ENCODE measurements at places on chromosomes 16 and 17.

DNA sequence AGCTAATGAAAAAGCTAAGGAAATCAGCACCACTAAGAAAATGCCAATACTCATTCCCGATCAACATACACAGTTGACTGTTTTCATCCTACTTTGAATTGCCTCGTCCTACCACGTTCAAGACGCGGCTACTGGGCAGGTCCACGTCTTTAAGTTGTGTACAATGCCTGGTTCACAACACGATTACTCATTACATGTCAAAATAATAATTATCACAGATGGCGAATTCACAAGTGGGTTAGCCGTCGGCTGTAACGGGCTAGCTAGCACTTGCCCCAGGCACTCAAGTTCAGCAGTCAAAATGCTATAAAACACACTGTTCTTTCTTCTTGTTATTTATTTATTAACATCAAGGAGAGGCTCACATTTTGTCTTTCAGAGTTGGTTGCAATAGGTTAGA, 124.2 kb downstream of the ZFHX3 start:
- no peak for DNase-seq

- peak; percentile 33 for DNase-seq
Observed at GRCh38 chr17:35372846-35373533, 431 bp downstream of the SLFN11 start.

DNA sequence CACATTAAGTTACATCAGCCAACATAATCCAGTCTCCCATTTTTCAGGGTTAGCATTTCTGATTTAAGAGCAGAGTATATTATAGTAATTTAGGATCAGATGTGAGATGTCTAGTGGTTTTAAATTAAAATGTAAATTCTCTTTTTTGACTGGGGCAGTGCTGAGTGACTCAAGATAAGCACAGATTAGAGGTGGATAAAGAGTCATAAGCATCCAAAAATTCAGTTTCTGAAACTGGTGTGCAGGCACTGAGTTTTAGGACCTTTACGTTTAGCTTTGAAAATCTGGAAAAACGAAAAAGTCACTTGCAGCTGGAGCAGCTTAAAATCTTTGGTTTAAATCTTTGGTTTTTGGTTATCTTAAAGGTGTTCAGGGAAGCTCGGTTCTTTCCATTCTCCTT, 190.7 kb downstream of the FTO start:
- DNase-seq, result no peak

GRCh38 chr16:77812856-77813500, 24.6 kb downstream of the VAT1L start:
- no peak for DNase-seq

DNA sequence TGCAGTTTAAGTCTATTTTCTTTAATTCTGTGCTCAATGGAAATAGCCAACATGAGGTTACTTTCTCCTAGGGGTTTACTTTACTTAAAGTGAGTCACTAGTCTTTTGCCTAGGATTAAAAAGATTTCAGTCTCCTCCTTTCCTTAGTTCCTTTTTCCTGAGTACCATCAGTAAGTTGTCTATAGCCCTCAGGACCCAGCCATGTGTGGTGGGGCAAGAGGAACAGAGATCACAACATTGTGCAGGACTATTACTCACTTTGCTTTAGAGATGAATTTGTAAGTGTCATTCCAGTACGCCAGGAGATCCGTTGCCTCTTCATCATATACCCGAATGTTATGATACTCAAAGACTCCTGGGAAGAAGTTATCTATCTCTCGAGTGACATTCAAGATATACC, 27.7 kb upstream of the CORO6 start:
- DNase-seq, result no peak

- no peak for DNase-seq
Observed at GRCh38 chr16:71218306-71218963, 12.1 kb downstream of the HYDIN start.

DNA sequence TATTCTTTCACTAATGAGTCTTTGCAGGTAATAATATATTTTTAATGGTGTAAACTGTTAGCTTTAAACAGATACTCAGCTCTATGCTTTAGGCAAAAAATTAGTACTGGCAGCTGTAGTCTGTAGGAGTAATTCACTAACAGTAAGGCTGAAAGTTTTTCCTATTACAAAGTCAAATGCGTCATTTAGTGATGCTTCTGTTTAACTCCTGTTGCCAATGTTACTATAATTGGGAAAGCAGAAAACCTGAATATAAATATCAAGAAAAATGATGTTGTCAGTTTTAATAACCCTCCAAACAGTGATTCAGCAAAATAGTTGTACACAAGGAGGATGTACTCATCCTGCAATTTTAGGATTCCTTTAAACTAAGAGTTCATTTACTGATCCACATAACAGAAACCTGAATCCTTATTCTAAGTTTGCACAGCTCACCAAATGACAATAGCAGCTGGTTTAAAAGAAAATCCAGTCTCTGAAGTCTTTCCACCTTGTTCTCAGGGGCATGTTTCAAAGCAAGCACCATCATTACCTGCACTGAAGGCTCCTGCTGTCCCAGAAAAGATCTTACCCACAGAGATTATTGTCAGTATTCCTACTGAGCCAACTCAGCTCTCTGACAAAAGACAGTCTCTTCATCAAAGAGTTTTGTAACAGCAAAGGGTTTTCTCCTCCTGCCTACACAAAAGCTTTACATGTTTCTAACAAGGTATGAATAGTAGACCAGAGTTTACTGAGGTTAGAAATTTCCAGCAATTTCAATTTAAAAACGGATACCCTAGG, 4.2 kb downstream of the CDR2 start:
- DNase-seq, result peak; percentile 73

DNA sequence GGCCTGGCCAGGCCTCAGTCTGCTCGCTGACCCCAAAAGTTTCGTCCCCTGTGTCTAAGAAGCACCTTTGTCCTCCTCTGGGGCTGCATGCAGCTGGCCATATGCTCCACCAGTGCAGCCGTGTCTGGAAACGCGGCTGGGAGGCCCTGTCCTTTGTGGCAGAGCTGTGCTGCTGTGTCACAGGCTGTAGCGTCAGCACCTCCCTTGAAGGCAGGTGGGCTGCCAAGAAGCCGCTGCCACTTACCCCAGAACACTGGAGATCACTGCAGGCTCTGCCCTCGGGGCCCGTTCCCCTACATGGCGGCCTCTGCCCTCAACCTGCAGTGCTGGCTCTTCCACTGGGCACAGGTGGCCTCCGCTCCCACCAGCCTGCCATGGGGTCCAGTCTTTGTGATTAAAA, 15.7 kb upstream of the MC1R start:
- no peak for DNase-seq

DNA sequence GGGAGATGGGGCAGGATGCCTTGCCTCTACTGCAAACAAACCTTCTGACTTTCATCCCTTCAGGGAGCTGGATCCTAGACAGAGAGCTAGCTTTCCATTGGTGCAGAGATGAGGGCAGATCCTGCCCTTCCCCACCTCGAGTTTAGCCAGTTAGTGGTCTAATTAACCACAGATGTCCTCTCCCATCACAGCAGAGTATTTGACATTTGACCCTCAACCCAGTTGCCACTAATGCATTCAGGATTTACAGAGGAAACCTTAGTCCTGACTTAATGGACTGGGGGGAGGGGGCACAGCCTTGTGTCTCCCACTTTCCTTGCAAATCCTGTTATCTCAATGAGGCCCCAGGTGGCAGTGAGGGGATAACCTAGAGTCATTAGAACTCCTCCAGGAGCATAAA, 10.2 kb downstream of the PIP4K2B start:
- DNase-seq, result no peak

- peak; percentile 50 for DNase-seq
Observed at GRCh38 chr16:66159987-66160386, 206.5 kb upstream of the CDH5 start.

DNA sequence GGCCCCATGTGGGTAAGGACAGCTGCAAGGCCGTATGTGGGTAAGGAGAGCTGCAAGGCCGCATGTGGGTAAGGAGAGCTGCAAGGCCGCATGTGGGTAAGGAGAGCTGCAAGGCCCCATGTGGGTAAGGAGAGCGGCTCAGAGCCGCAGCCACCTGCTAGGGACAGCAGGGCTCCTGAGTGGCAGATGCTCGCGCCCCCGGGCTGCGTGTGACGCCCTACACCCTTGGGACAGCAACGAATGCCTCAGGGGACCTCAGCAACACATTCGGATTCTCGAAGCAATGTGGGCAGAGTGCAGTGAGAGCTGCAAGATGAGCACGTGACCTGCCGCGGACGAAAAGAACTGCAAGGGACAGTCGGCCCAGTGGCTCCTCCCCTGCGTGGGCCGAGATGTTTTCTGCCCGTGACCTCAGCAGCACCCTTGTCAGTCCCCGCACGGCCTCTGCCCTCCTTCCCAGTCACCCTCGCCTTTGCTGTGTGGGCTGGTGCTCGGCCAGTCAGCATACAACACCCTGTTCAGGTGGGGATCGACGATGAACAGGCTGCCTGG, 9.6 kb upstream of the SLC38A8 start:
- no peak for DNase-seq

DNA sequence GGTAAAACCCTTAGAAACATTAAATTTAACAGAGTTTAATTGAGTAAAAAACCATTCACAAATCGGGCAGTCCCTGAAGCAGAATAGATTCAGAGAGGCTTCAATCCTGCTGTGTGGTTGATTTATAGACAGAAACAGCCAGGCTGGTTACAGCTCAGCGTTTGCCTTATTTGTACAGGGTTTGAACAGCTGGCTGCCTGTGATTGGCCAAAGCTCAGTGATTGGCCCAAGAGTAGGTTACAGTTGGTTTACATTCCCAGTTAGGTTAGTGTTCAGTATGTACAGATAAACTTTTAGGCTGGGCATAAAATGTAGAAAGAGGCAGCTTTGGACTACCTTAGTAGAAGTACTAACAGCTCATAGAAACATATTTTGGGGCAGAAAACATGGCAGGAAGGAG, 210.4 kb upstream of the ELAC2 start:
- DNase-seq, result no peak

- no peak for DNase-seq
Observed at GRCh38 chr16:58205276-58206036, 7.5 kb upstream of the CSNK2A2 start.

- DNase-seq, result no peak
Observed at GRCh38 chr16:20833086-20833485, 26.8 kb downstream of the REXO5 start.

DNA sequence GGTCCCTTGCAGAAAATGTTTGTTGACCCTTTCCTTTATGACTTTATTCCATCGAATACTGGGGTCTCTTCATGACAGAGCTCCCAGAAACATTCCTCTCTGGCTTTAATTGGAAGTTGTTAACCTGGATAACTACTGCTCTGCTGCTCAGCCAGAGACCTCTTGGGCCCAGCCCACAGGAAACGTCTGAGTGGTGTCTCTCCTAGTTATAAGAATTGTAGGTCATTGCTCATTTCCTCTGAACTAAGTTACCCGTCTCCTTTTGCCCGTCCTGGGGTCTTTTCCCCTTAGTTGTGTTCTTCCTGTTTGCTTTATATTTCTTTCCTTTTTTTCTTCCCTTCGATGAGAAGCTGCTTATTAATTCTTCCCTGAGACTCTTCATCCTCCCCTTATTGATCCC, 9.0 kb downstream of the MAP2K6 start:
- no peak for DNase-seq

DNA sequence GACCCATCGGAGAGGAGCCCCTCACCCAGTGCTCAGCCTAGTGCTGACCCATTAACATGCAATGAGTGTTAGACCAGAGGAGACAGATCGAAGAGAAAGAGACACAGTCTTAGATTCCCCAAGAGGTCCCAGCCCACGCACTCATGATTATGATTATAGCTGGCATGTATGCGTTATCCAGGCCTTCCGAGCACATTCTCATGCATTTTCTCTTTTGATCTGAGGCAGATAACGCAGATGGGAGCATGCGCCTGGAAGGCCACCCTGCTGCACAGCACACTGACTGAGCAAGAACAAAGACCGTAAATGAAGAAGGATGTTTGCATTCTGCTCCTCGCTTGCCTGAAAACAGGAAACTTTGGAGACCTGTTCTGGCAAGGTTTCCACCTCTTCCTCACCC, 232.7 kb downstream of the SOX9 start:
- DNase-seq, result no peak

GRCh38 chr16:48373258-48374029, 11.8 kb downstream of the SIAH1 start:
- peak; percentile 30 for DNase-seq

GRCh38 chr17:46950342-46950996, 27.5 kb downstream of the GOSR2 start:
- DNase-seq, result no peak

DNA sequence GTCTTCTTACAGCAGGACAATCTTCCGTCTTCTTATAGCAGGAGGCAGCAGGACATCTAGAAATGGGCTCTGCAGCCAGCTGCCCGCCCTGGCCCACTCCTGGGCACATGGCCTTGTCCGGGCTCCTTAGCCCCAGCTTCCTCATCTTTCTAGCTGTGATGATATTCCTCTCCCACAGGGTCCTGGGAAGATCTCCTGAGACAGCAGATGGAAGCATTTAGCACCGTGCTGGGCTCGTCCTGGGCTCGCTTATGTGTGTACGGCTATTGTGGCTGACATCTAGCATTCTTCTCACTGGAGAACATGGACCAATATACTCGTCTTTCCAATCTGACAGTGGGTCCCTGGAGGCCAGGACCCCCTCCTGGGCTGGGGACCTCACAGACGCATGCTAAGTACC, 48.5 kb downstream of the TIMM22 start:
- no peak for DNase-seq

GRCh38 chr17:16915752-16916556, 56.0 kb downstream of the TNFRSF13B start:
- peak; percentile 4 for DNase-seq

DNA sequence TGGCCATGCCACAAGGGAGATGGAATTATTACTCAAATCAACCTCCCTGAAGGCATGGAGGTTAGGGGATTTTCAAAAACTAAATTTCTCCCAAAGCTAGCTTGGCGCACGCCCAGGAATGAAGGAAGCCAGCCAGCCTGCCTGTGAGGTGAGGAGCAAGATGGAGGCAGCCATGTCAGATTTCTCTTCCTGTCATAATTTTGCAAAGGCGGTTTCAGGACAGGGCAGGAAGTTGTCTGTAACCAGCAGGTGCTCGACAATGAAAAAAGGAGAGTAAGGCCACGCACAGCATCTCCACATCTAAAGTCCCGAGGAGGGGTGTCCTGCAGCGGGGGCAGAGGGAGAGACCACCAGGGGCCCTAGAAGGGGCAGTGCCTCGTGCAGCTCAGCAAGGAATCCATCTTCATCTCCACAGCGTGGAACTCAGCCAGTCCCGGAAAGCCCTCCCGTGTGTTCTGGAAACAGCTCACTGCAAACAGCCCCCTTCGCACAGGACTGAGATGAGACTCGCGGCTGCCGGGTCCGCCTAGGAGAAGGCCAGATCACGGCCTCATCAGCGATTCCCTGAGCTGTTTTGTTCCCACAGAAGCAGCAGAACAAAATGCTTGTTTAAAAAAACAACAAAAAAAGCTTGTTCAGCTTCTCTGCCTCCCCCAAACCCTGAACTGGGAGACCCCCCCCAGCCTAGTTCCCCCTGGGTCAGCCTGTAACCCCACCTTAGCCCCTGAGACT, 47.8 kb downstream of the SLC7A5 start:
- no peak for DNase-seq

Measured in fibroblast of the aortic adventitia (primary cell).